ENCODE measurements at places on chromosomes 3 and 15.

DNA sequence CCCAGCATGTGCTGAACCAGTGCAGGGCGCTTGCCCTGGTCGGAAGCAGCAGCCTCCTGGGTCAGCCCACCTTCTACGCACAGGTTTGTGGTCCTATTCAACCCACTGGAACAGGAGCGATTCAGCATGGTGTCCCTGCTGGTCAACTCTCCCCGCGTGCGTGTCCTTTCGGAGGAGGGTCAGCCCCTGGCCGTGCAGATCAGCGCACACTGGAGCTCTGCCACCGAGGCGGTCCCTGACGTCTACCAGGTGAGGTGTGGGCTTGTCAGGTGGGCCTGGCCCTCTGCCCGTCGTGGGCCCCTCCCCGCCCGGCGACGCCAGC lies 8.2 kb downstream of the MAN2A2 start:
- no peak for DNase-seq

DNA sequence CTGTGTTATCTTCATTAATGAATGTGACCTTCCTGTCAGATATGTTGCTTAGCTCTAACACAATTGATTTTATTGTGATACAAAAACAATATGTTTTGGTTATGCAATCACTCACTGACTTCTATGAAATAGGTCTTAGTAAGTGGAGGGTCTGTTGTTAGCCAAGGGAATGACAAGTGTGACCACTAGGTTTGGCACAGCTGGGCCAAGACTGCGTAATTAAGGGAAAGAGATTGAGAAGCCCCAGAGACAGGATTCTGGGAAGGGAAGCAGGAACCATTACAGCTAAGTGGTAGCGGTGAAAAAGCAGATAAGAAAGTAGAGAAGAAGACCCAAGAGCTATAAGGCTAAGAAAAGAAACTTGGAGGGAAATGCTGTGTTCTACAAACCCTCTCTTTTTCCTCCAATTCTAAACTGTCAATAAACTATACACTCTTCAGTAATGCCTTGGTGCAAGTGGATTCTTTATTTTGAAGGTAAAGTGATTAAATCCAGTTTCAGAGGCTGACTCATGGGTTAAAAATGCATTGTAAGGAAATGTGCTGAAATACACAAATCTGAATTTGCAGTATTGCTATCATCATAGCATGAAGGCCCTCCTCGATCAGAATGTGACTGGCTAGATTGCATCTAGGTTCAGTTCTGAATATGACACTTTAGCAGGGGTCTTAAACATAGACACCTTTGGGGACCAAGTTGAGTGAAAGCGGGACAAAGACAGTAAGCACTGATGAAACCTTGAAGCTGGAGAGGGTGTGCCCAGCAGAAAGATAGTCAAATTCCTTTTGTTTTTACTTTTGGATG lies 26.1 kb downstream of the KCNMB2 start:
- DNase-seq = no peak

GRCh38 chr3:143897576-143898295 lies 49.5 kb upstream of the SLC9A9 start:
- DNase-seq = no peak

DNA sequence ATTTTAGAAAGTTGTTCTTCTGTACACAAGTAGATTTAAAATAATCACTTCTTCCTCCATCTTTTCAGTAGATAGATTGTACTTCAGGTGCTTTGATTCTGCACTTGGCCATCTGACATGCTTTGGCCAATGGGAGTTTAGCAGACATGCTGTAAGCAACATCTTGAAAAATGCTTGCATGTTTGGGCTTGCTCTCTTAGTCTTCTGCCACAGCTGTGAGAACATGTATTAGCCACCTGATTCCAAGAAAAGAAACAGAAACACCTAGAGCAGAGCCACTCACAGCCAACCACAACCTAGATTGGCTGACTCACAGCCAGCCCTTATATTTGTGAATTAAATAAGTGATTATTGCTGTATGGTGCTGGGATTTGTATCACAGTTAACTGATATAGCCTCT lies 70.2 kb upstream of the GADL1 start:
- DNase-seq = no peak

DNA sequence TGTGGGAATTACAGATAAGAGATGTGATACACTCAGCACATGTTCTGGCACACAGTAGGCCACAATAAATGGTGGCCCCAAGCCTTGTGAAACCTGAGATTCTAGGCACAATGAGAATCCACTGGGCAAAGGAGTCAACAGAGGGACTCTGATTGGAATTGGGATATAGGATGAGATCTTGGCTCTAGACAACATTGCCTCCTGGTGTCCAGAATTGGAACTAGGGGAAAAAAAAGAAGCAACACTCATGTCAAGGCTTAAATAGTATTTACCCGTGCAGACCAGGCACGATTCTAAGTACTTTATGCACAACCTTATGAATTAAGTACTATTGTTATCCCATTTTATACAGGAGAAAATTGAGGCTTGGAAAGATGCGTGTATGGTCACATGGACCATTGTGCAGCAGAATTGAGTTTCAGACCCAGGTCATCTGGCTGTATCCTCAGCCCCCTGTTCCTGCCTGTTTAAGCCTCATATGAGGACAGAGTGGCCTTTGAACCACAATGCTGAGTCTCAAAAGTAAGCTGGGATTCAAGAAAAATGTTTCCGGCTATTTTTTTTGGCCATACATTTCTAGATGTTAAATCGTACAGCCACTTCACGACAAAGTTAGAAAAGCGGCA lies 124.8 kb downstream of the SV2B start:
- DNase-seq = no peak

DNA sequence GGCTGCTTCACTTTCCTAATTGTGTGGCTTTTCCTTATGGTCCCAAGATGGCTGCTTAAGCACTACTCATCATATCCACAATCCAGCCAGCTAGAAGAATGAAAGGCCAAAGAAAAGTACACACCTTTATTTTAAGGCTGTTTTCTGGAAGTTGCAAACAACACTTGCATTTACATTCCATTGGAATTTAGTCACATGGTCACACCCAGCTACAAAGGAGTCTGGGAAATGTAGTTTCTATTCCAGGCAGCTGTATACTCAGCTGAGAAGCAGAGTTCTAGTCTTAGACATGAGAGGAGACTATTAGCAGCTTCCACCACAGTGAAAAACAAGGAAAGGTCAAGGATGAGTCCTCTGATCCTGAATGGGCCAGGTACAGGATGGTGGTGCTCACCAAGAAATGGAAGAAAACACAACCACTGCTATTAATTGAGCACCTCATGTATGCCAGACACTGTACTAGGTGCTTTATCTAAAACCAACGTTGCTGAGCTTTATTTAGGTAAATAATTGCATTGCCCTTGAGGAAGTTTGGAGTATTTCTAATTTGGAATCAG lies 28.0 kb upstream of the ATG7 start:
- DNase-seq = no peak

- no peak for DNase-seq
Measured at GRCh38 chr3:49794431-49794830, 5.2 kb downstream of the CDHR4 start.

DNA sequence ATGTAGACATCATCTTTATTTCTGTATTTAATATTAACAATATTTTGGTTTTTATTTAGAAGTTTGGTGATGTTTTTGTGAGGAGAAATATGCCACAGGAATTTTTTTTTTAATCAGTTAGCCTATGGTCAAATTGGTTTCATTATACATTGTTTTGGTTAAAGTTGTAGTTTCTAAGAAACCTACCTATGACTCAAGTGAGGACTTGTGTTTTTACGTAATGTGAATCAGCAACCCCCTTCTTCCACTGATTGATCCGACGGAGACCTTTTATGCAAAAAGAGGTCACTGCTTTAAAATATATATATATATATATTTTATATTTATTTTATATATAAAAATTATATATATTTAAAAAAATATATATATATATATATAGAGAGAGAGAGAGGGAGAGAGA lies 698.1 kb downstream of the FHIT start:
- DNase-seq = no peak

DNA sequence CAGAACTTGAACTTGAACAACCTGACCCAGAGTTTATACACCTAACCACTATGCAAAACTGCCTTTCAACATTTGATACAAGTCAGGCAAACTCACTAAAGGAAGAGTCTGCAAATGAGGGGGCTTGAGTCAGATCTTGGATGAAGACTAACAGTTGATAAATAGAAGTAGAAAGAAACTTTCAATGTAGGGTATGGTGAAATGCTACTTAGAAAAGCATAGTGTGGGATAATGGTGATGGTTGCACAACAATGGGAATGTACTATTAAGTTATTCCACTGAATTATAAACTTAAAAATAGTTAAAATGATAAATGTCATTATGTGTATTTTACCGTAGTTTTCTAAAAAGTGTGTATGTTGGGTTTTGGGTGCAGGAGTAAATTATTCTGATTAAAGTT lies 19.7 kb upstream of the ZNF280D start:
- DNase-seq = no peak

DNA sequence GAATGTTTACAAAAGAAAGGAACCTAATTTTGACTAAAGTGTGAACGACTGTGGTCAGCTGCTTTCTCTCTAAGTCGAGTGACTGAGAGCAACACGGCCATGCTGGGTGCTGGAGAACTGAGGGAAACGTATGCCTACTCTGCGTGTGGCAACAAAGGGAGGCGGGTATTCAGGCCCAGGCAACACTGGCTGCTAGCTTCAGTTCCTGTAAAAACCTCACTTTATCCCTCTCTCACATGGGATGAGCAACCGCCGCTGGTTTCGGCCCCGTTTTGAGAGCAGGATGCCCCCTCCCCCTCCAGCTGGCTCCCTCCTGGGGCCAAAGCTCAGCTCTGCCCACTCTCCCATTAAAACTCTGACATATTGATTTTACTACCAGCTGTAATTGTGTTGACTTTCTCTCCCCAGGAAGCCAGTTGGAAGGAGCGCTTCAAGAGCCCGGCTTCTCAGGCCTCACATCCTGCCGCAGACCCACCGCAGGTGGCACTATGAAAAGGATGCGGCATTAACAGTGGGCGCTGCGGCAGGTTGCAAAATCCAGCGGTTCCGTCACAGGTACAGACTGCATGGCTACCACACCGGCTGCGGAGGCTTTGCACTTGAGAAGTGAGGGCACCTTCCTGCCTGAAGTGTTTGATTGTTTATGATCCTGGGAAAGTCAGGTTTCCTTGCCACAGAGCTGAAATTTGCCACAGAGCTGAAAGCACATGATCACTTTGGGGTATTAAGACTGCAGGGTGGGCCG lies 12.7 kb downstream of the PLXND1 start:
- DNase-seq = no peak

- DNase-seq = no peak
Measured at GRCh38 chr3:159910991-159911663, 77.5 kb upstream of the IL12A start.
